ENCODE measurements at places on chromosomes 7 and 10.

DNA sequence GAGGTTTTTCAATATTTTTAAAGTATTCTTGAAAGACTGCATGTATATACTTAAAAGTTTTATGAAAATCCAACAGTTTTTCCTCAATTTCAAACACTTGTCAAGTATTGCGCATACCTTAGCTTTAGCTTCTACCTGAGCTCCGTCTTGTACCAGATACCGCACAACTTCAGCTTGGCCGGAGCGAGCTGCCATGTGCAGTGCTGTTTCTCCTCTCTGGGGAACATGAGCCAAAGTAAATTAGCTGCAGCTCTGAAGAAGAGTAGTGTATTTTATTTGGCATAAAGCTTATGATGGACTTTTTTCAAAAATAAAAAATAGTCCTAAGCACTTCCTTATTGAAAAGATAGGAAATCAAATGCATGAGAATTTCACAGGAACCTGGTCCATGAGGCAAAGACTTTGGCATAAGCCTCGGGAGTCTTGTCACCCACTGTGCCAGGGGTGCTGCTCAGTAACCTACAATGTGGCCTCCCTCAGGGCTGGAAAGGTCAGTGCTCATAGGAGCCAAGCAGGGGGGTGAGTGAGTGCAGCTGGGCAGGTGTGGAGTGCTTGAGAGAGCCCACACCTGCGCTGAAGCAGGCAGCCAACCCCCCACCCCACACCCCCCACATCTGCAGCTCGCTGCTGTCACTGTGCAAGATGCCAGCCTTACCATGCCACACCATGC is 189.5 kb downstream of the ANK3 start:
- no peak for DNase-seq

DNA sequence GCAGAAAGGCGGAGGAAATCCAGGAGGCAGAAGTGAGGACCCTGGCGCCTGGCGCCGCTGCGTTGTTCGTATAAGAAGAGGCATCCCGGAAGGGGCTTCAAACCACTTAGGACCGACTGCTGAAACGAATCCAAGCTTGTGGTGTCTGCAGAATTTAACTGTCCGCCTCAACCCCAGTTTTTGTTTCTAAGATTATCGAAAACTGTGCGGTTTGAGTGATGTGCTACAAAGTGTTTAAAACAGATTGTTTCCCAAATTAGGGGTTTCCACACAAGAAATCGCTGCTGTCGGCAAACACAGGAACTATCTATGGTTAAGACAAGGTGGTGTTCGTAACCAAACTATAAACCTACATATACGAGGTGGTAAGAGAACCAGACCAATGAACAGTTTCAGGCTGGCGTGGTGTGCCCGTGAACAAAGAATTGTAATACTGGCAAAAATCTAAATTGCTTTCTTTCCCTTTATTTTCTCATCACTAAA is 835 bp upstream of the DGKI start:
- DNase-seq, result no peak

- no peak for DNase-seq
Observed at GRCh38 chr7:73429215-73429614, 4.4 kb upstream of the FZD9 start.

DNA sequence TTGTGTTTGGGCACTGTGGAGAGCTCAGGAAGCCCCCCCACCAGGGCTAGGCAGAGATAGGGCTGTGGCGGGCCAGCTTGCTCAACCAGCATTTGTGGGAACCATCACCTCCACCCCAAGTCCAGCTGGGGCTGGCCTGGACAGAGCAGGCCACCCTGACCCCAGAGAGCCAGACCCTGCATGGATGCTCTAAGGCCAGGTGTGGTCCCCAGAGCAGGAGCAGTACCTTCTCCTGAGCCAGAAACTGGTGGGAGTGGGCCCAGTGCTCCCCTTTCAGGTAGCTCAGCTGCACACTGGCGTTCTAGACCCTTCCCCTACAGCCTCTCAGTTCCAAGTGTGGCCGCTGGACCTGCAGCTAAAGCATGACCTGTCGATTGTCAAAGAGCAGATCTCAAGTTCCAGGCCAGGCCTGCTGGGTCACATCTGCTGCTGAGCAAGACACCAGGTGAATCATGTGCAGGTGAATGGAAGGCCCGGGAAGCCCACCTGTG is 57.2 kb downstream of the RASGEF1A start:
- DNase-seq, result no peak

- no peak for DNase-seq
Observed at GRCh38 chr7:35988818-35989217, 164.2 kb upstream of the EEPD1 start.

DNA sequence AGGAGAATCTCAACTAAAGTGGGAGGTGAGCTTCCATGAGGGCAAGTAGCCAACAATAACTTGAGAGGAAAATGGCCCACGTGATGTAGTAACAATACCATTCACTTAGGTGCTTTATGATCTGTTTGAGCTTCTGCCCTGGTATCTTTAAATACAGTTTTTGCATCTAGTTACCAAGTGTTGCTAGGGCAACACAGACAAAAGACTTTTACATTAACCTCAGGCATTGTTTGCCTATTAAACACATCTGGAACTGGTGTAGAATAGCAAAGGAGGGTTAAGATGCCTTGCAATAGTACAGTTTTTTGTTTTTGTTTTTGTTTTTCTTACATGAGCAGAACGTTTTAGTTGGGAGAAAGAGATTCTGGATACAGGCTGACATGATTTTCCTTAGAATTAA is 97.7 kb upstream of the MTPN start:
- DNase-seq, result no peak

- peak; percentile 21 for DNase-seq
Observed at GRCh38 chr10:110643035-110643652, 992 bp upstream of the RBM20 start.

DNA sequence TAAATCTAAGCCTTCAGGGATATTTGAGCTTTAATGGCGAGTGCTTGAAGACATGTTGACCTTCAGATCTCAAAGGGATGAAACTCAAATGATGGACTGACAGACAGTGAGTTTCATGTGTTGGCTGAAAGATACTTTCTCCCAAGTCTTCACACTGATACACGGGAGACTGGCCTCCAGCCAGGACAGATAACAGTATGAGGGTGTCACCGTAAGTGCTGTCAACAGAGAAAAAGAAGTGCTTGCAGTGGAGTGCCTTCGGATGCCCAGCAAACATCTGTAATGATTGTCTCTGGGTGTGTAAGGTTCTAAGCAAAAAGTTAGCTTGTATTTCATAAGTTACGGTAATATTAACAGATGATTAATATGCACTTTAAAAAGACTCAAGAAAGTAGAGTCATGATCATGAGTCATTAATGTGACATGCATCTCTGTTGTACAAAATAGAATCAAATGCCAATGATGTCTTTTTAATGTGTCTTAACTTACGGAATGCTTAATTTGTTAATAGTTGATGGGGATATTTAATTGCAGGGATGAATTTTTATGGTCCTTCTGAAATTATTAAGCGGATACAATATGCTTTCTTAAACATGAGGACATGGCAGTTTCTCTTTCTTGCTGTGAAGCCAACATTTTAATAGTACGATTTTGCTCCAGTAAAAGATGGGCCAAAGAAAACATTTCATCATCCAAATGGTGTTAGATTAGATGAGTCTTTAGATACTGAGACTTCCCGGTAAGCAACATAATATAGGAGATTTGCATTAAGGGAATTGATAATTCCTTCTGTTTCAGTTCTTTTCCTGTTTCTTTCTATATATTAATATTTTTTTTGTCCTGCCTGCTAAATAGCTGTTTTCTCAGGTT is 292.5 kb downstream of the GALNT17 start:
- no peak for DNase-seq

DNA sequence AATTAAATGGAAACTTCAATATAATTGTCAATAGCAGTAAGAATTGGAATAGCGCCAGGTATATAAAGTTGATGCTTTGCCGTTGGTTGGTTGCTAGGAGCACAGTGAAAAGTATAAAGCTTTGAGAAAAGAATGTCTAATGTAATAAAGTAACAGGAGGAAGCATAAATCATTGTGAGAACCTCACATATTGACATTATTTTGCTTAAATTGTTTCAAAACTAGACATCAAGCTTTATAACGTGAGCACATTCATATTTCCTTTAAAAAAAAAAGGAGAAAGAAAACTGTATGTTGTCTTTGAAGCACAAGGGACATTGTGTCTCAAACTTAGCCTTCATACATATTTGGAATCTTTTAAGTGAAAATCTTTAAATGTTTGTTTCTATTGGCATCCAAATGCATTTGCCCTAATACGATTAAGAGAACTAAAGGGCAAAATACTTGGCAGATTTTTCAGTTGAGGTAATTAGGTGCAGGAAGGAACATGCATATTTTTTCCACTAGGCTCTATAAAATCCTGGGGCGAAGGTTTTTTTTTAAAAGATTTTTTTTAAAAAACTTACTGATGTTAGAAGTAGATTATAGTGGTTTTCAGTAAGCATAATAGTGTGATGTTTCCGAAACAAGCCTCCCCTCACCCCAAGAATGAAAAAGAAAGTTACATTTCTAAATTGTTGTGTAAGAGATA is 92.4 kb downstream of the ARID5B start:
- no peak for DNase-seq

- peak; percentile 54 for DNase-seq
Observed at GRCh38 chr7:11212080-11212711, 238.5 kb downstream of the PHF14 start.

GRCh38 chr7:155491812-155492211 is 33.9 kb downstream of the EN2 start:
- DNase-seq, result no peak

DNA sequence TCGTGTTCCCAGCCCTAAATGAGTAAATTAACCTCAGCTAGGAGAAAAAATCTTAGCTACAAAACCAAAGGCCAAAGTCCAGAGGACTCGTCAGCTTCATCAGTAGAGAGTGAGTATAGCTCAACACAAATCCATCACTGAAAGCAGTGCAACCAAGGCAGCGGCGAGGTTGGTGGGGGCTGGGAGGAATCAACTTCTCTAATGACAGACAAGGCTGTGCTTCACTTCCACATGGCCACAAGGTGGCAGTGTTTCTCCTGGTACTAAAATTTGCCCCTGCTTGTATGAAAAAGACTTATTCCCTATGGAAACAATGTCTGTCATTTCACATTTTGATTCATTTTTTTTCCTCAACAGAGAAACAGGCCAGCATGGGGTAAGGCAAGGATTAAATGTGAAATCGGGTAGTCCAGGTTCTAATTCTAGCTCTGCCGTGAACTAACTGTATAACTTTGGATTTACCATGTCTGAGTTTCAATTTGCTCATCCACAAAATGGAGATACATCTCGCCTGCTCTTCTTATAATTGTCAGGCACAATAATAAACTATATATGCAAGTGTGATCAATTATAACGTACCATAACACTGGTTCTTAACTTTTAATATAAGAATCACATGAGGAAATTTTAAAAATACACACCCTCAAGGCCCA is 39.3 kb downstream of the FAS start:
- DNase-seq, result peak; percentile 82

GRCh38 chr7:7617550-7617949 is 23.0 kb upstream of the UMAD1 start:
- no peak for DNase-seq

GRCh38 chr7:32489788-32490126 is 423 bp downstream of the LSM5 start:
- DNase-seq, result no peak

GRCh38 chr7:91892821-91893340 is 12.4 kb upstream of the MTERF1 start:
- DNase-seq, result no peak

DNA sequence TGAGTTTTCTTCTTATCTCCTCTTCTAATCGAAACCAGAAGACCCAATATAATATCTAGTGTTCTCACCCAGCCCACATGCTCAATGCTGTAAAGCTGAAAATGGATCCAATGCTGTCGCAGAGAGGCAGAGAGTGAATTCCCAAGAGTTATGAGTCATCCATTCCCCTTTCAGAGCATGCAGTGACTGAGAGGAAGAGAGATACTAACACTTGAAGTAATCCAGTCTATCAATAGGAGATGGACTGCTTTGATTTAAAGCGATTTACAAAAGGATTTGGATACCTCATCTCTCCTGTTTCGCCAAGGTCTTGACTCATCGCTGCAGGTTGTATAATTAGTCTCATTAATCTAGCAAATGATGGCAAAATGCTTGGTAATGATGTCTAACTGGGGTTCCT is 41.5 kb upstream of the PRKCQ start:
- DNase-seq, result no peak

DNA sequence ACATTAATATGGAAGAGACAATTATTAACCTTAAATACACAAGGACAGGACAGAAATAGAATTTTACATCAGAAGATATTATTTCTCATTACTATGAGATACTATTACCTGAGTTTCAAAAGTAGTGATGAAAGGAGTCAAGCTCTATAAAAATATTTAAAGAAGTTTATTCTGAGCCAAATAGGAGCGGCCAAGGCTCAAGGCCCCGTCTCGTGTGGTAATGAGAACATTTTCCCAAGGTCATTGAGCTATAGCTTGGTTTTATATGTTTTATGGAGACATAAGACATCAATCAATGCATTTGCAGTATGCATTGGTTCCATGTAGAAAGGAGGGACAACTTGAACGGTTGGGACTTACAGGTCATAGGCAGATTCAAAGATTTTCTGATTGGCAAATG is 29.4 kb upstream of the ZMYND11 start:
- DNase-seq, result no peak

Measured in stimulated activated CD4-positive, alpha-beta T cell treated with anti-CD3 and anti-CD28 coated beads, Interleukin-15, amount 100 ng/mL, for 24 hours (primary cell).